Left forelimb (tissue), 1 donor: ENCODE measurements at places on chromosomes 2 and 18.

DNA sequence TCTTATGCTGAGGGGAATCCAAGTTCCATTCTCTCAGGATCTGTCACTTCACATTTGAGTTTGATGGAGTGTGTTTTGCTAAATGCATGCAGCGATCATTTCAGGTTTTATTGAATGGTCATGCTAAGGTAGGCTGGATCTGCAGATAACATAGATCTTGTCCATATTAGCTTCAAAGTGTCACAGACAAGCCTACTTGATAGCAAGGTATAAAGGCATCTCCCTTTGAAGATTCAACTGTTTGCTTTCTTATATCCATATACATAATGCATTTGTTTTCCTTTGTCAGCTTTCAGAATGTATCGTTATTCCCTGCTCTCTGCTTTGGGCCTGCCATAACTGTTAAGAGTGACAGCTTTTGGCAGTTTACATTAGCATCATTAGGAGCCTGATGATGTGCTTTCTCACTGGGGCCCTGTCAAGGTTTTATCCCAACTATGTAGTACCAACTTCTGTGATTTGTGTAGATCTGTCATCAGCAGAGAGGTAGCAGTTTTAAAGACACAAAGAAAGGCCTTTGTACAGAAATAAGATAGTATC is 604.3 kb upstream of the CDH7 start:
- no peak for DNase-seq

- no peak for DNase-seq
Observed at GRCh38 chr2:172009823-172010222, 10.1 kb downstream of the METAP1D start.

DNA sequence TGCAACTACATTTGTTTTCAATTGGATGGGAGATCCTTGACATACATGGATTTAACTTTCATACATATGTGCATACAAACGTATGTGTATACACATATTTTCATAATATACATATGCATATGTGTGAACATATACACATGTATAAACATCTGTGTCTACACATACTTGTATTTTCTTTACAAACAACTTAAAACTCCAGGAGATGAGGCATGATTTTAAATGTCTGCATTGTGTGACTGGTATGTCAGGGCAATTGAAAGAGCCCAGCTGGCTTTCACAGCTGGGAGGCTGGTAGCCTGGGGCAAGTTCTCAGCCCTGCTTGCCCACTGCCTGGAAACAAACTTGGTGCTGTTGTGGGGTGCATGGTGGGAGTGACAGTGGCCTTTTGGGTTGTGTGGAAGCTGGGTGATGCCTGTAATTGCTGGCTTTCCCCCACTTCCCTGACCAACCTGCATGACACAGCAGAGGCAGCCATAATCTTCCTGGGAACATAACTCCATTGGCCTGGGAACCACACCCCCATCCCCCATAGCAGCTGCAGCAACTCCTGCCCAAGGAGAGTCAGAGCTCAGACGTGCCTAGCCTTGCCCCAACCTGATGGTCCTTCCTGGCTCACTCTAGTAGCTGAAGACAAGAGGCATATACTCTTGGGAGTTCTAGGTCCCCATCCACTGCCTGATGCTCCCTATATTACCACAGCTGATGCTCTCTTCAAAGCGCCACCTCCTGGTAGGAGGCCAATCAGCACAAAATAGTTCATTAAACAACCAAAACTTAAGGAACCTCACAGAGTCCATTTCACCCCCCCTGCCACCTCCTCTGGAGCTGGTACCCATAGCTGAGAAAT is 158.3 kb downstream of the CERS6 start:
- no peak for DNase-seq

DNA sequence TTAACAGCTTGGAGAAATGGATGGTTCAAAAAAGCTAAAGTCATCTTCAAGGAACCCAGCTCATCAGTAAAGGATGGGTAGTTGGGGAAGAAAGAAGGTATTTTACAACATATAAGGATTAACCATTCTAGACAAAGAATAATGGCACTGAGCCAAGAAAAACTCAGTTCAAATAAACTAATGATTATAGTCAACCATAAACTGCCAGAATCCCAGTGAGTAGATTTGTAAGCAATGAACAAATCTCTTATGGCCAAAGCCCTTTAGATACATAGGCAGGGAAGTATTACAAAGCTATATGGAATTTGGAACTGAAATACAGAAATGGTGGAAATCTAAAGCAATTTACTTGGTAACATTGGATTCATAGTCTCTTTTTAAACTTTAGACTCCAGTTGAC is 92.4 kb upstream of the ZFP36L2 start:
- DNase-seq, result no peak

- peak; percentile 20 for DNase-seq
Observed at GRCh38 chr18:50610349-50610748, 50.5 kb downstream of the MAPK4 start.

DNA sequence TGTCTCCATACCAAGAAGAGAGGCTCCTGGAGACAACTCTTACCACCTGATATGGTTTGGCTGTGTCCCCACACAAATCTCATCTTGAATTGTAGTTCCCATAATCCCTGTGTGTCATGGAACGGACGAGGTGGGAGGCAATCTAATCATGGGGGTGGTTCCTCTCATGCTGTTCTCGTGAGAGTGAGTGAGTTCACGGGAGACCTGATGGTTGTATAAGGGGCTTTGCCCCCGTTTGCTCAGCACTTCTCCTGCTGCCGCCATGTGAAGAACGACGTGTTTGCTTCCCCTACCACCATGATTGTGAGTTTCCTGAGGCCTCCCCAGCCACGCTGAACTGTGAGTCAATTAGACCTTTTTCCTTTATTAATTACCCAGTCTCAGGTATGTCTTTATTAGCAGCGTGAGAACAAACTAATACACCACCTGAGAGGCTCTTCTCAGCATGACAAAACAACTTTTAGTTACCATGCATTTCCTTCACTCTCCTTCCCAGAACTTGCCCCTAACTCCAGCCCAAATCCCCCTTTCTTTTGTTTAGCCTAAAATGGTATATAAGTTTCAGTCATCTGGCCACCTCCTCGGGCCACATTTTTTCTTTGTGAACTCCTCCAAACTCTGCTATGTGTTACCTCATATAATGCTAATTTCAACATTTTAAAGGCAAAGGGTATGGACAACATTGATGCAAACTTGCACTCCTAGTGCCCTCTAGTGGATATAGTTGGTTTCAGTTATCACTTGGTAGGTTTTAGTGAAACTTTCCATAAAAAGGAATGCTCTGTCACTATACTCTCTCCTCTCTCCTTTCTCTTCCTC is 58.6 kb upstream of the SLC25A52 start:
- no peak for DNase-seq

DNA sequence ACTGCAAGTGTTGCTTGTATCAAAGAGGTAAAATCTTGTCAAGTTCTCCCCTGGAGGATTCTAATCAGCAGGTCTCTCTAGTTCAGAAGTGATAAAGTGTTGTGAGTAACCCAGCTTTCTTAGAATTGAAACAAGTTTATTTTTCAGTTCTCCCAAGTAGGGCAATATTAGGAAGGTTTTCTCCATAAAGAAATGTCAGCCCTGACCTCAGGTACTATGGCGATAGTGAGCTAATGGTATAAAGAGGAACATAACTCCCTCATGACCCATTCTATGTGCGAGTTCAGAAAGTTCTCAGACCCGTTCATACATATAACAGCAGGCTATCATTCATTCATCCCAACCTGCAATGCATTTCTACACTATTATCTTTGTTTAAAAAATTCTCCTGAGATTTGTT is 421.1 kb upstream of the SETBP1 start:
- DNase-seq, result no peak

DNA sequence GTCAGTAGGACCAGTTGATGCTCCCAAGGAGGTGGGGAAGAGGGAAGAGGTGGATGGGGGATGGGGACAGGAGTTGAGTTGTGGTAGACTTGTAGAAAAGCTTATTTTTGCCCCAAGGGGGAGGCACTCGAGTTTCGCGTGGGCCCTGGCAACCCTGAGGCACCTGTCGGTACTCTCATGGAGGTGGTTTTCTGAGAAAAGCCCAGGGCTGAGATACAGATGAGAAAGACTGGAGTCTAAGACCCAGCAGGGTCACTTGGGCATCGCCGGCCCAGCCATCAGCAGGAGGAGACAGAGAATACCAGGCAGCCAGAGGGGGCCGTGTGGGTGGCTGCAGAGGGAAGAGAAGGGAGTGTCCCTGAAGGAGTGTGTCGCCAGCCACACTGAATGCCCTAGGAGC is 57.7 kb upstream of the HPCAL1 start:
- no peak for DNase-seq

DNA sequence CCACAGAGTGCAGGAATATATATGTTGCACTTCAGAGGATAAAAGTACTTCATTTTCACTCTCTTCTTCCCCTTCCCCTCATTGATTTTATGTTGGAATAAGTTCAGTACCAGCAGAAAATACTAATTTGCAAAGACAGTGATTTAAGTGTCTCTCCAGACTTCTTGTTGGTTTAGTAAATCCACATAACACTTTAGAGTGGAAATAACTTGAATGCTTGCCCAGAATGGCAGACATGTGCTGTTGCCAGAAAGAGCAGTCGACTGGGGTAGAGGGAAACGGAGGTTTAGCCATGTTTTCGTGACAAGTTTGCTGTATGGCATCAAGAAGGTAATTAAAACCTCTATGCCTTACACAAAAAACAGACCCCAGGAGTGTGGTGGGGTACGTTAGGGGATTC is 246.0 kb upstream of the CXCR4 start:
- DNase-seq, result no peak

DNA sequence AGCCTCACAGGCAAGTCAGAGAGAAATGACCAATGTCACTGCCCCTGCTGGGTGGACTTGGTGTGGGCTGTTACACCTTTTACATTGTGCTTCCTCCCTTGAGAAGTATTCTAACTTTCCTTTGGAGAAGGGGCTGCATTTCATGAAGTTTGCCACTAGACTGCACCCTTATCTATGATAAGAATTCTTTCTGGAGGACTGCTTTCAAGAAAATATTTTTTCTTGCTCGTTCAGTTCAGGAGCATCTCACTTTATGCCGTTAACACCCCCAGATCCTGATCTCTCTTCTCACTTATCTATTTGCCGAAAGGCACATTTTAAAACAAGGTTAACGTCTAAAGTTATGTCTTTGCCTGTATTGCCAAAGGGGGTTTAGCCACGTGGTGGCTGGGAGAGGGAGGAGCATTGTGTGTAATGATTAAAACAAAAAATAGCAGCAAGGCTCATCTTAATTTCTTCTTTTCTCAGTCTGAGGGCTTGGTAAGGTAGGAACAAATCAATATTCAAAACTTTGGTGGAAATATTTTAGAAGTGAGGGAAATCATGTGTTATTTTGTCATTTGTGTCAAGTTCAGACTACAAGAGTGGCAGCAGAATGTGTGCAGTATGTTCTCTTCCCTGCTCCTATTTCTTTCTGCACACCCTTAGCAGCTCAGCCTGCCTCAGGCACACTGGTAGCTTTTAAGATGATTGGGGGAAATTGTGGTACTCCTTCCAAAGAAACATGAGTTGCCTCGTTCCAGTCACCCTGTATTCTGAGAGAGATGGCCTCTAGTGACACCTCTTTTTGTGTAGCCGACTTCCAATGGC is 1.6 kb upstream of the IGFBP5 start:
- DNase-seq, result no peak

GRCh38 chr18:37253394-37254235 is 312.0 kb downstream of the CELF4 start:
- DNase-seq, result no peak

DNA sequence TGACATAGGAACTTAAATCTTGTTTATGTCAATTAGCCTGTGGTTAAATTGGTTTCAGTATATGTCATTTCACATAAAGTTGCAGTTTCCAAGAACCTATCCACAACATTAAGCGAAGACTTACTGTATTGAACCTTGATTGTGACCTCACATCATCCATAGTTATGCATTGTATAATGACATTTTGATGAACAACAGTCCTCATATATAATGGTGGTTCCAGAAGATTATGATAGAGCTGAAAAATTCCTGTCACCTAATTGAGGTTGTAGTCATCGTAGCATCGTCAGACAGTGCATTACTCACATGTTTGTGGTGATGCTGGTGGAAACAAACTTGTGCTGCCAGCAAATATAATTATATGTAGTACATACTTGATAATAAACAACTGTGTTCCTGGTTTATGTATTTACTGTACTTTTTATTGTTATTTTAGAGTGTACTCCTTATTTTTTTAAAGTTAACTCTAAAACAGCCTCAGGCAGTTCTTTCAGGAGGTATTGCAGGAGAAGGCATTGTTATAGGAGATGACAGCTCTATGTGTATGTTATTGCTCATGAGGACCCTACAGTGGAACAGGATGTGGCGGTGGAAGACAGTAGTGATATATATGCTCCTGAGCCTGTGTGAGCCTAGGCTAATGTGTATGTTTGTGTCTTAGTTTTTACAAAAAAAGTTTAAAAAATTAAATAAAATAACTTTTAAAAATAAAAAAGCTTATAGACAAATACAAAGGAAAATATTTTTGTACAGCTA is 56.6 kb downstream of the UBE2E3 start:
- DNase-seq, result no peak

DNA sequence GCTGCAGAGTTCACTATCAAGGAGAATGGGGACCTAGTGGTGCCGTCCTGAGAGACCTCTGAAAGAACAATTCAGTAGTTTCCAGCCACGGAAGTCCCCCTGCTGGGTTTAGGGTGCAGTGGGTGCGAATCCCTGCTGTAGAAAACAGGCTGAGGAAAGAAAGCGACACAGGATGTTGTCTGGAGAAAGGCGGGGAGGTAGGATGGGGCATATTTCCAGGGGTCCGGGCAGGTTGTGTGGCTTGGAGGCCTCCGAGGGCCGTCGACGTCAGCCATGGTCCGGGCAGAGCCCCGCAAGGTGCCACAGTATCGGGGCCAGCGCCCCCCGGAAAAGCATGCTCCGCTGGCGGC is 807 bp upstream of the CREB1 start:
- no peak for DNase-seq
